NCI-H146 (cell line): ENCODE measurements at places on chromosomes 2 and 18.
A peak's percentile ranks its signal among the peaks of the same experiment; 100 is the strongest.

- DNase-seq, result no peak
Measured at GRCh38 chr2:122028371-122029100, 273.1 kb downstream of the TSN start.

DNA sequence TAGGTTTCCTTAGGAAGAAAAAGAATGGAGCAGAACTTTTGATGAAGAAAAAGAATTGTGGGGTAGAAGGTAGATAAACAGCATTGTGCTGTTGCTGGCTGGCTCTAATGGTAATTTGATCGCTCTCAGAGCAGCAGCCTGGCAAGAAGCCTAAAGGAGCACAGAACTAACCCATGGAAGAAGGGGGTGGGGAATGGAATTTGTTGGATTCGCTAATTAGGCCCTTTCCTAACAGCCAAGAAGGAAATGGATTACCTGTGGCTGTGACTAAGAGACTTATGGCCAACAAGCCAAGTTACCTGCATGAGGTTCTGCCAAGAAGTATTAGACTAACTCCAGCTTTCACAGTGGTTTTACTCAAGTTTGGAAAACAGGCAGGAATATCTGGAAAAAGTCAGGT is 210.6 kb downstream of the IKZF2 start:
- peak; percentile 89 for DNase-seq

DNA sequence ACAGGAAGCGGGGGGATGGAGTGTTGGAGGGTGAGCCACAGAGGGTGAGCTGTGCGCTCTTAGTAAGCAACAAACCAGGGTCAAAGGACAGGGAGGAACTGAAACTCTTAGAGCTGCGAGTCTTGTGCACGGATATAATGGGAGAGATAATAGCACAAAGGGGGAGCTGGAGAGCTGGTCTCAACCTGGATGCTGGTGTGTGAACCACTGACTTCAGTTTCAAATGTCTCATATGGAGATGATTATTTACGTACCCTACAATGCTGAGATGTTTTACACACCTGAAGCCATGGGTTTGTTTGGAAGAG is 35.9 kb downstream of the PTGR3 start:
- peak; percentile 21 for DNase-seq

DNA sequence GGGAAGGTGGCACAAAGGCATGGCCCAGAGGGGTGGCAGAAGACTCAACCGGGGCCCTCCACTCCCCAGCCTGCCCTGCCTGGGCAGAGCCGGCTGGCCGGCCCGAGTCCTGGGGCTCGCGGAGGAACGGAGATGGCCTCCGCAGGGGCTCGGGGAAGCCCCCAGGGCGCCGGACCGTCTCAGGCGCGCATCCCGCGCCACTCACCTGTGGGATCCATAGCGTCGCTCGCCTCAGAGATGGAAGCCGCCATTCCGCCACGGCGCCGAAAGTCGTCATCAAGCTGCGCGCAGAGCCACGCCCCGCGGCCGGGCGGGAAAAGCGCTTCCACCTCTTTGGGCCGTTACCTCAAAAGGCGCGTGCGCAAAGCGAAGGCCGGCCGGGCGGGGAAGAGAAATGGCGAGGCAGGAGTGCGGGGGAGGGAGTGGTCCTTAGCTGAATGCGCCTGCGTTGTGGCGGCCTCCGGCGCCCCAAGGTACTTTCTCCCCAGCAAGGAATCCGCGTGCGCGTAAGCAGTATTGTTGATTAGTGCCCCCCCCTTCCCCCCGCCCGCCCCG is at the start of gene SMPD4:
Gene SMPD4, minus strand, starts transcription at position 278 of the 555 bp plus-strand sequence. CDS start 5,010 bp downstream, outside the sequence.
- peak; percentile 98 for DNase-seq

- DNase-seq, result peak; percentile 75
Measured at GRCh38 chr2:224572338-224572737, 12.8 kb downstream of the CUL3 start.

DNA sequence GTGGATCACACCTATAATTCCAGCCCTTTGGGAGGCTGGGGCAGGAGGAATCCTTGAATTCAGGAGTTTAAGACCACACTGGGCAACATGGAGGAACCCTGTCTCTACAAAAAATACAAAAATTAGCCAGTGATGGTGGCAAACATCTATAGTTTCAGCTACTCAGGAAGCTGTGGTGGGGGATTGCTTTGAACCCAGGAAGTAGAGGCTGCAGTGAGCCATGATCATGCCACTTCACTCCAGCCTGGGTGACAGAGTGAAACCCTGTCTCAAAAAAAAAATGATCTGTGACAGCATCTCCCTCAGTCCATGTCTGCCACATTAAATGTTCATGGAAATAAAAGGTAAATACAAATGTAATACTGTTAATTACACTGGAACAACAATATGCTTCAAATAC is 121.4 kb upstream of the COL5A2 start:
- no peak for DNase-seq

DNA sequence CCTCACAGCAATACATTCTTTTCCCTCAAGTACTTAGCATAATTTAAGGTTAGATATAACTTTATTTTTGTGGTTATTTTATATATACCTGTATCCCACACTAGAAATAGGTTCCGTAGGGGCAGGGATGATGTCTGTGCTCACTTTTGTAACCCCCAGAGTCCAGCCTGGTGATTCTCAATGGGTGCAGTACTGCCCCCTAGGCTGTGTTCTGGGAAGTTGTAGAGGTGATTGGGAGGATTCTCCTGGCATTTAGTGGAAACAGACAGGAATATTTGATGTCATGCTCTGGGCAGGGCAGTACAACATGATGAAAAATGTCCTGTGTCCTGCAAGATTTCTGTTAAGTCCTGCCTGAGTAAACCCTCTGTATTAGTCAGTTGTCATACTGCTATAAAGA is 333.3 kb downstream of the PLCL1 start:
- no peak for DNase-seq
